ENCODE measurements at places on chromosomes 12 and 14.

DNA sequence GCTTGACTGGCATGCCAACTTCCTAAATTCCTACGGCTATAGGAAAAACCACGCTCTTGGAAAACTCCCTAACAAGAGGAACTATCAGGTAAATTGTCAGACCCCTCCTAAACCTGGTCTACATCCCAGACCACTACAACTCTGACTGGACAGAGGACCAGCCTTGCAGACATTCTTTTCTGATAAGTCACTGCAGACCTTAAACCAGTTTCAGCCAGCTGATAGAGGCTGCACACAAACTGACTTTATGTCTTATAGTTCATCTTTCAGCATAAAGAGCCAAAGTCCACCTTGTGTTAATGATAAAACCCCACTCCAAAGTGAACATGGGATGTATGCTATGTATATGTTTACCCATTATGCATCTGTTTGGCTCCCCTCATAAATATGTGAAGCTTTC, 166.6 kb downstream of the KTN1 start:
- DNase-seq: no peak

GRCh38 chr14:78752518-78753188, 582.5 kb downstream of the NRXN3 start:
- no peak for DNase-seq

- DNase-seq: peak; percentile 73
Observed at GRCh38 chr14:102849526-102850379, 72.5 kb downstream of the TRAF3 start.

- no peak for DNase-seq
Observed at GRCh38 chr12:2800046-2800570, 5.3 kb downstream of the FKBP4 start.

- DNase-seq: no peak
Observed at GRCh38 chr12:86249851-86250250, 6.3 kb downstream of the MGAT4C start.

DNA sequence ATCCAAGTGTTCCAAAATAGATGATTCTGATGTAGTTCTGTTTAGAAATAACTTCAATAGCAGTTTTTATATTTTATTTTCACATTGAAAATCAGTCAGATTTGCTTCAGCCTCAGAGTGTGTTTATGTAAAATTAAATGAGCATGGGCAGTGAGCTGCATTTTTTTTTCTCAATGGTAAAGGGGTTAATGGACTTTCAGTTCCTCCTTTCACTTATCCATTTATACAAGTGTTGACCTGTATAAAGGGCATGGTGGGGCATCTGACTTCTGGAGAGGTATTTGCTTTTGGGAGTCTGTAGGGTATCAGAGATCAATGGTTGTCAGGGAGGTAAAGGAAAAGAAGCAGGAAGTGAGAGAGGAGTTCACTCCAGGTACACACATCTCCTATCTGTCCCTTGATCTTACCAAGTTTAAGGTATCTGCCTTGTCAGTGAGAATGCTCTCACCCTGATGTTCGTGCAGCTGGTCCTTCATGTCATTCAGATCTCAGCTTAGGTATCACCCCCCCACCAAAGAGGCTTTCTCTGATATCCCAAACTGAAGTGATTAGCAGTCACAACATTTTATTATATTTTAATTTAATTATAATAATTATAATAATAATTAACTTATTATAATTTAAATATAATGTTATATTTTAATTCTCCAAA, 181.6 kb upstream of the LMNTD1 start:
- no peak for DNase-seq

DNA sequence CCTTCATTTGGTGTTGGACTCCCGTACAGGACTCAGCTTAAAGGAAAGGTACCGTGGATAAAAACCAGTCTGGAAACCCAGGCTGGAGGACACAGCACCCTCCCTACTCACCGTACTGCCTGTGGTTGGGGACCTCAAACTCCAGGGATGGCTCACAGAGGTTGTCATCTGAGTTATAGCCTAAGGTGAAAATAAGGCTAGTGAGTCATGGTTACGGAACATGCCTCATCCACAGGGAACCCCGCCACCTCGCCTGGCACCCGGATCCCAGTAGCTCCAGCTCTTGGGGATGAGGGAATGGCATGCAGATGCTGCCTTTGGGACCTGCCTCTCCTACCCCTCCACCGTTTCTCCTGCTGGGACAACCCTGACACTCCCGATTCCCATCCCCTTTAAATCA, 36.8 kb upstream of the GPR68 start:
- no peak for DNase-seq

DNA sequence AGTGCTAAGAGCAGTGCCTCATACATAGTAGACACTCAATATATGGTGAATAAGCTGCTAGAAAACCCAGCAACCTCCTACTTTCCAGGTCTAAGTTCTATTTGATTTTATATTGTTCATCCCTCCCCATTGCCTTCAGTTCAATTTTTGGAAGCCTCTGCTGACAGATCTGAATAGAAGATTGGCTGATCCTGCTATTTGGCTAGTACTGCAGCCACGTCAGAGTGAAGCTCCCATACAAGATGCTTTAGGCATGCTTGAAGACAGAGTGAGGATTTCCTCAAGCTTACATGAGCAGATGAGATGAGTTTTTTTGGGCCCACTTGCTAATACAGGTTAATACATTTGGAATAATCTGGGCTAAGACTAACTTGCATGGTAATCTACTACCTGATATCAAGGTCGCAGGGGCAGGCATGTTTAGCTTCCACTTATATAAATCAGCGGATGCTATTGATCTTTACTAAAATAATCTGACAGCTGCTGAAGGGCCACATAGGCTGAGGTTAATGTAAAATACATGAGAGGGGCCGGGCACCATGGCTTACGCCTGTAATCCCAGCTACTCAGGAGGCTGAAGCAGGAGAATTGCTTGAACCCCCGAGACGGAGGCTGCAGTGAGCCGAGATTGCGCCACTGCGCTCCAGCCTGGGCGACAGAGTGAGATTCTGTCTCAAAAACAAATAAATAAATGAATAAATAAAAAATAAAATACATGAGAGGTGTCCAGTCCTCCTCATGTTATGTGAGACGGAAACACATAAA, 15.9 kb upstream of the AEBP2 start:
- no peak for DNase-seq

- no peak for DNase-seq
Observed at GRCh38 chr14:83816761-83817160, 1713.2 kb upstream of the FLRT2 start.

DNA sequence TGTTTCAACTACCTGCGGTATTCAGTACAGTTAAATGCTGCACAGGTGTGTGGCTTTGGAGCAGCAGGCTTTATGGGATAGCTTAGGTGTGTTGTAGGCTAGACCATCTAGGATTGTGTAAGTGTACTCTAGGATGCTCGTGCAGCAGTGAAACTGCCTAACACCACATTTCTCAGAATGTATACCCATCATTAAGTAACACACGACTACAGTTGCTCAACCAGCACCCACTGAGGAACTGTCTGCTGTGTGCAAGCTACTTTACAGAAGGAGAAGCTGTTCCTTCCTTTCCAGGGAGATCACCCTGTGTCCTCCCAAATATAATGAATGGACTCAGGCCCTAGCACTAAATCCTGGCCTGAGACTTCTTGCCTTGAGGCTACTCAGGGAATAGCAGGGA, 94.8 kb downstream of the SLC24A4 start:
- DNase-seq: peak; percentile 94

Measured in inflammatory macrophage treated with lipopolysaccharide for 1 hour (primary cell).